ENCODE measurements at places on chromosomes 1 and 21. TPM values are rescaled to one million over a fixed set of nuclear protein-coding genes. Genes with fewer than 3 reads are reported as not detected.

CCT3 gene
- 183 TPM for total RNA-seq

DNA sequence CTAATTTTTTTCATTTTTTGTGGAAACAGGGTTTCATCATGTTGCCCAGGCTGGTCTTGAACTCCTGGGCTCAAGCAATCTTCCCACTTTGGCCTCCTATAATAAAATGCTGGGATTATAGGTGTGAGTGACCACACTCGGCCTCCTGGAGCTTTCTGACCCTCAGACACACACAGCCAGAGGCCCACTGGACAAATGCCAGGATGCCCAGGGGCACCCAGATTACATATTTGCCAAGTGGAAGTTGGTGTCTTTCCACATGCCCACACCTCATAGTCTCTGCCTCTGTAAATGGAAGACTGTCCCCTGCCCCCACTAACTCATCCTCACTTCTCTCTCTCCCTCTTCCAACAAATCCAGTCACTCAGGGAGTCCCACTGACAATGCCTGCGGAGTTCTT, 63.4 kb upstream of the LRP8 start:
- H3K27me3 ChIP-seq, result peaks cover 17% of the 10 kb centered on the region
- DNase-seq, result no peak
- H3K27ac ChIP-seq, result no peak overlapping the region
- H3K36me3 ChIP-seq, result no peaks in the 10 kb centered on the region
- no peaks in the 10 kb centered on the region for H3K4me1 ChIP-seq

OLFML2B gene
- total RNA-seq, result 46.8 TPM

LCE1D gene
- total RNA-seq, result not detected

GRCh38 chr1:187956975-187957374, 1128.2 kb downstream of the PLA2G4A start:
- H3K27me3 ChIP-seq, result no peaks in the 10 kb centered on the region
- H3K4me3 ChIP-seq, result no peak overlapping the region
- DNase-seq, result no peak
- H3K4me1 ChIP-seq, result no peaks in the 10 kb centered on the region

DNA sequence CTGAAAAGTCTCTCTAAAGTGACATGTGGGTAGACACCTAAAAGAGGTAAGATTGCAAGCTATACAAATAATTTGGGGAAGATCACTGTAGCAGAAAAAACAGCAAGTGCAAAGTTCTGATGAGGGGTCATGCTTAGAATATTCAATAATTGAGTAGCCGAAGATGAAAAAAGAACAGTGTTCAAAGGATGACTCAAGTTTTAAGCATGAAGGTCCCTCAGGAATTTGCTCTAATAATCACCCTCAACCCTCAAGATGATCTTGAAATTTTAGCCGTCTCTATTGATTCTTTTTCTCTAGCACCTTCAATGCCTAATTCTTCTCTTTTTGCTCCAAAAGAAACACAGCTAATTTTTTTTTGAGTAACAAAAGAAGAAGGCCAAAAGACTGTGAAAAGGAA, 190.6 kb upstream of the ZNHIT6 start:
- no peak for DNase-seq
- H3K36me3 ChIP-seq, result no peaks in the 10 kb centered on the region
- no peak overlapping the region for H3K4me3 ChIP-seq
- no peaks in the 10 kb centered on the region for H3K4me1 ChIP-seq

DNA sequence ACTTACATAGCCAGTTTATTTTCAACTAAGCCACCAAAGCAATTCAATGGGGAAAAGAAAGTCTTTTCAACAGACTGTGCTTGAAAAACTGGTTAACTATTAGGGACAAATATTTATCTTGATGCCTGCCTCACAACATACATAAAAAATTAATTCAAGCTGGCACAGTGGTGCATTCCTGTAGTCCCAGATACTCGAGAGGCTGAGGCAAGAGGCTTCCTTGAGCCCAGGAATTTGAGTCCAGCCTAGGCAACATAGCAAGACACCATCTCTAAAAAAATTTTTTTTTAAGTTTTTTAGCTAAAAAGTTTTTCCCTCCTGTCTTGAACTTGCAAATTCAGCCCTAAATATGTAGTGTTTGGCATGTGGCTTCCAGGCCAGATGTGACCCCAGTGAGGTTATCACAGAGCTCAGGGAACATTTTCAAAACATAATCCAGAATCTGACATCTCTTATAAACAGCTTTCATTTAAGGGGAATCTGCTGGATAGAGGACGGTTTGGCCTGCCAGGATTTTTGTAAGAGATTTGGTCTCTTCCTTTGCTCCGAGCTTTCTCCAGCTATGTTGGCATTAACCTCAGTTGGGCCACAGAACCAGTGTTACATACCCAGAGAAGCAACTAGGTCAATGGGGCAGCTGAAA, 46.4 kb downstream of the COL6A1 start:
- H3K4me1 ChIP-seq, result peaks cover 8% of the 10 kb centered on the region
- H3K36me3 ChIP-seq, result no peaks in the 10 kb centered on the region
- H3K27ac ChIP-seq, result no peak overlapping the region
- H3K27me3 ChIP-seq, result peaks cover 6% of the 10 kb centered on the region
- peak; percentile 83 for DNase-seq
- H3K4me3 ChIP-seq, result no peak overlapping the region

- no peak for DNase-seq
- no peaks in the 10 kb centered on the region for H3K4me1 ChIP-seq
- no peaks in the 10 kb centered on the region for H3K27me3 ChIP-seq
These were observed 179.1 kb downstream of the DUSP10 start for GRCh38 chr1:221562542-221563475.

DNA sequence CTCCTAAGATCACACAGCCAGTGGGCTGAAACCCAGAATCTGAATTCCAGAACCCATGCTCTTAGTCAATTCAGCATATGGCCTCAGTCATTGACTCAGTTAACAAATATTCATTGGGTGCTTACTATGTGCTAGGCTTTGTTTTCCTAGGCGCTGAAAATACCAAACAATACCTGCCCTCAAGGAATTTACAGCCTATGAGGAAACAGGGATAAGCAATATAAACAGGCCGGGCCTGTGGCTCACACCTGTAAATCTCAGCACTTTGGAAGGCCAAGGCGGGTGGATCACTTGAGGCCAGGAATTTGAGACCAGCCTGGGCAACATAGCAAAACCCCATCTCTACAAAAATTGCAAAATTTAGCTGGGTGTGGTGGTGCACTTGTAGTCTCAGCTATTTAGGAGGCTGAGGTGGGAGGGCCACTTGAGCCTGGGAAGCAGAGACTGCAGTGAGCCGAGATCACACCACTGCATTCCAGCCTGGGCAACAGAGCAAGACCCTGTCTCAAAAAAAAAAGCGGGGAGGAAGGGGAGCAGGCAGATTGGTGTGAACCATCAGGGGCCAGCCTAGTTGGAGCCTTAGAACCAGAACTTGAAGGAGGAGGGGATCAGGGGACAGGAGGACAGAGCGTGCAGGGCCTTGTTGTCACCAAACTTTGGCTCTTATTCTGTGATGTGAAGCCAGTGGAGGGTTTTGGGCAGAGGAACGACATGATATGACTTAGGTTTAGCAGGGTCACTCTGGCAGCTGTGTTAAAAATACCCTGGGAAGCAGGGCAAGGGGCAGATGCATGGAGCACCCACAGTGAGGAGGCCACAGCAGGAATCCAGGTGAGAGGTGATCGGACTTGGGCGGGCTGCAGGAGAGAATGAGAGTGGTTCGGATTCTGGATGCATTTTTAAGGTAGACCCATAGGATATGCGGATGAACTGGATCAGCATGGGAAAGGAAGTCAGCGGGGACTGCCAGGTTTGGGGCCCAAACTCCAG, 5.8 kb downstream of the TINAGL1 start:
- no peak for DNase-seq
- peaks cover 14% of the 10 kb centered on the region for H3K4me1 ChIP-seq
- H3K27ac ChIP-seq, result peak overlapping the region; percentile 13

DNA sequence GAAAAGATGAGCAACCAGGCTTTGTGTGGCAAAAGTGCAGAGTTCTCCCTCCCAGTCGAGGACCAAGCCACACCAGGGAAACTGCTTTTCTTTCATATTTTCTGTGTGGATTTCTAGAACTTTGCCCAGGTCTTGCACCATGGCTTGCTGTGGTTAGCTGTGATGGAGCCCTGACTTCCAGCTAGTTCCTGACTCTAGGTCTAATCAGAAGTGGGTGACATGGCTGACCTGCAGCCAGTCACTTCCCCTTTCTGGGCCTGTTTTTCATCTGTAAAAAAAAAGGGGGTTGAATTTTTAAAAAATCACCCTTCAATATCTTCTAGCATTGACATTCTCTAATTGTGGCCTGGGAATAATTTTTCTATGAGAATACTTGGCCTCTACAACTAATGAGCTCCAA, 491.2 kb upstream of the USP24 start:
- no peak for DNase-seq
- H3K27ac ChIP-seq, result no peak overlapping the region
- no peaks in the 10 kb centered on the region for H3K4me1 ChIP-seq
- no peaks in the 10 kb centered on the region for H3K27me3 ChIP-seq
- H3K4me3 ChIP-seq, result no peak overlapping the region

DNA sequence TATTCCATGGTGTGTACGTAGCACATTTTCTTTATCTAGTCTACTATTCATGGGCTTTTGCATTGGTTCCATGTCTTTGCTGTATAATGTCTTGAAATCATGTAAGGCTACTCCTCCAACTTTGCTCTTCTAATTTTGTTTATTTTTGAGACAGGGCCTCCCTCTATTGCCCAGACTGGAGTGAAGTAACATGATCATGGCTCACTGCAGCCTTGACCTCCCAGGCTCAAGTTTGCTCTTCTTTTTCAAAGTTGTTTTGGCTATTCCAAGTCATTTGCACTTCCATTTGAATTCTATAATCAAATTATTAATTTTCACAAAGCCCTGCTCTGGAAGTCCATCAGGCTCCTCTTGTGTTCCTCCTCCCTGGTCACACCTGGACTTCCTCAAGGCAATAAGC, 90.2 kb upstream of the SGIP1 start:
- H3K4me1 ChIP-seq, result peaks cover 30% of the 10 kb centered on the region
- H3K36me3 ChIP-seq, result no peaks in the 10 kb centered on the region
- H3K27me3 ChIP-seq, result no peaks in the 10 kb centered on the region
- no peak overlapping the region for H3K27ac ChIP-seq
- H3K4me3 ChIP-seq, result no peak overlapping the region

DNA sequence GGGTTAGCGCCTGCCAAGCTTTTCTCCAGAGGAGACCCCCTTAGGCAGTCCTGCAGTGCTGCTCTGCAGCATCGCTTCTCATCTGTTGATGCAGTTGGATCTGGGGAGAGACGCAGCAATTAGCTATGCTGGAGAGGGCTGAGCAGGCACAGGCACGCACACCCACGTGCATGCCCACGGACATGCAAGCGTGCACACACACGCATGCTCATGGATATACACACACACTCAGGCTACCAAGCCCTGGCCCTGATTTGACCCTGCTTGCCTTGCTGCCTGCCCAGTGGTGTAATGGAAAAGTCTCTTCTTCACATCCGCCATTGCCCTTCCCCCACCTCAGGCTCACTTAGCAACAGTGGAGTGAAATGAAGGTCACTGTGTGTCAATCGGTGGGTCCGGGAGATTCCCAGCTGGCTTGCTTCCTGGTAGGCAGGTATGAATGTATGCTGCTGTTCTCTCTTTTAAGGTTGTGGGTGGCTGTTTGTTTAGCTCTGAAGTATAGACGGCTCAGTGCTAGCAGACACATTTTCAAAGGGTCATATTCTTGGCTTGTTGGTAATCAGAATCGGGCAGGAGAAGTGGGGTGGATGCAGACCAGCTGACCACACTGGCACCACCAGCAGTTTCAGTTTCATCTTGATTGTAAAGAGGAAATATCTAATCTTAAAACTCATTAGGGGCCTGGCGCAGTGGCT, 9.5 kb downstream of the ATP1B1 start:
- H3K36me3 ChIP-seq, result no peaks in the 10 kb centered on the region
- peaks cover 48% of the 10 kb centered on the region for H3K4me1 ChIP-seq
- DNase-seq, result peak; percentile 80
- no peaks in the 10 kb centered on the region for H3K27me3 ChIP-seq

DNA sequence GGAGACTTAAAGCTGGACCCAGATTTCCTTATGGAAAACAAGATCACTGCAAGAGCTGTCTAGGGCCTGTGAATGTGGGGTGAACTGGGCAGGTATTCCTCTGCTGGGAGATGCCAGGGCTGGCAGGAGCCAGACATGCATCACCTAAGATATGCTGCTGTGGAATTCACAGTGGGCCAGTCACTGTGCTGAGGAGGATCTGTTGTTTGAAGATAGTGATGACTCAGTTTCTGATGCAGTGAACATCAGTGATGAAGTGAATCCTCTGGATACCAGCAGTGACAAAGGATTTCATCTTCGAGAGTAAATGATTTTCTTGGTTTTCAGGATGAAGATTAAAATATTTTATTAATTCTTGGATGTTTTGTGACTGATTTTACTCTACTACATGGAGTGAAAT, 29.9 kb upstream of the CAMSAP2 start:
- no peaks in the 10 kb centered on the region for H3K36me3 ChIP-seq
- no peak for DNase-seq
- H3K4me3 ChIP-seq, result no peak overlapping the region
- no peak overlapping the region for H3K27ac ChIP-seq
- no peaks in the 10 kb centered on the region for H3K4me1 ChIP-seq

DNA sequence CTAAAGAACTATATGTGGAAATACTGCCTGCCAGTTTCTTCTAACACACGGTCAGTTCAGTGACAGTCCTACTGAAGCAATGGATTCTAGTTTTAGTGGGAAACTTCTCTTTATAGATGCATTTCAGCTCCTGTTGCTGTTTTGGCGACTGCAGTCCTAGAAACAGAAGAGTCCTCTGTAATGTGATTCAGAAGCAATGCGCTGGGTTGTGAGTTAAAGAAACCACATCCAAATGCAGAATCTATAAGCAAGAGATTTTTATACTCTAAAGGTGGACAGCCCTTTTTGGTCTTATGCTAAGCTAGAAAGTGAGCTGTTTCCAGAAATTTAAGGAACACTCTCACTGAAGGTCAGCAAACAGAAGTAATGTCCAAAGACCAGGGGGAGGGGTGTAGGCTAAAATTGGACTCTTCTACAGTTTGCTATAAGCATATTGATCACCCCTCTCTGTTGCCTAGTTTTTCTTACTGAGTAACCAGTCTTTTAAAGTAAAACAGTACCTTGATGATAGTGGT, 30.8 kb downstream of the DUSP10 start:
- H3K36me3 ChIP-seq, result peaks cover 2% of the 10 kb centered on the region
- no peak for DNase-seq
- H3K4me1 ChIP-seq, result peaks cover 89% of the 10 kb centered on the region
- H3K27me3 ChIP-seq, result no peaks in the 10 kb centered on the region
- H3K27ac ChIP-seq, result peak overlapping the region; percentile 71

DNA sequence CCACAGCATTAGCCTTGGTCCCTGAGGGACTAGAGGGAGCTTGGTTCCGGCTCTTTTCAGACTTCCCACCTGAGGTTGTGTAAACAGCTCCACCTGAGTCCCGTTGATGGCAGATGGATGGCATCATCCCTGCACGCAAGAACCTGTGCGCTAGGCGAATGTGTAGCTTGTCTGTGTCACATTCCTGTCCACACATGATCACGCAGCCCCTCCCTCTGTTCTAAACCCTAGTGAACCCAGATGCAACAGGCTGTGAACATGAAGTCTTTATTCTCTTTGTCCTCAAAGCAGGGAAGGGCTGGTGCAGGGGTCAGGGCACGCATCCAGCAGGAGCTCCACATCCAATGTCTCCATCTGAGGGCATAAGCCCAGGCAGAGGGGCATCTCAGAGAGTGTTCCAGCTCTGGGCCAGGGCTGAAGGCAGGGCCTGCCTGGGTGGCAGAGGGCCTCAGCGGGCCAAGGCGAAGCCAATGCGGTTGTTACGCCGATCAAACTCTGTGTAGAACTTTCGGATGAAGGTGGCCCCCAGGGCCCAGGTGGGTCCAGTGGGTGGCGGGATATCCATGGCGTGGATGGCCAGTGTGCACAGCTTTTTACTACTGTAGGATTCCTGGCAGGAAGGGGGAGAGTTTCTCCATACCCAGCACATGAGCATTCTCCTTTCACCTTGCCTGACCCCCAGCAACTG, 2.9 kb upstream of the ETNK2 start:
- H3K27ac ChIP-seq, result no peak overlapping the region
- H3K27me3 ChIP-seq, result peaks cover 41% of the 10 kb centered on the region
- no peak for DNase-seq
- H3K4me1 ChIP-seq, result peaks cover 14% of the 10 kb centered on the region
